HFFc6 (cell line): ENCODE measurements at places on chromosomes 3 and 15. TPM values are rescaled to one million over a fixed set of nuclear protein-coding genes. Genes with fewer than 3 reads are reported as not detected.

DNA sequence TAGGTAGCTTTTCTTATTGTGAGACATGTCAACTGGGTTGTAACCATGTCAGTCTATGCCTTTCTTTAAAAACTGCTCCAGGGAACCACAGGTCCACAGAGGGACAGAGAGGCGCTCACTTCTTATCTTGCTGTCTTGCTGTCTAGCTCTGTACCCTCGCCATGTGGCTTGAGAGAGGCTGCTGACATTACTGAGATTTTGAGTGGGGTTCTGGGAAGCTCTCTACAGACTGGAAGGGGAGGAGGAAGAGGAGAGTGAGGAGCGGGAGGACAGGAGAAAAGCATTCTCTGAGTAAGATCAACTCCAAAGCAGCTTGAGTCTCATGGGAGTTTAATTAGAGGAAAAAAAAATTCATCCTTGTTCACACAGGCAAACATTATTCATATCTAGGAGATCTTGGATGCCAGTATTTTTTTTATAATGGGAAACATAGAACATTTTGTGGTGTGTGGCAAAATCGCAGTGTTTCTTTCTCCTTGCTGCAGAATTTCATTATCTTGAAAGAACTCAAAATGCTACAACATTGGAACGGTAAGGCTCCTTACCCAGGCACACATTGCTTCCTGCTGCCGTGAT, 1037.0 kb upstream of the NR2F2 start:
- DNase-seq, result no peak
- peaks cover 21% of the 10 kb centered on the region for H3K4me1 ChIP-seq
- H3K27ac ChIP-seq, result no peak overlapping the region
- no peaks in the 10 kb centered on the region for H3K36me3 ChIP-seq
- H3K27me3 ChIP-seq, result peaks cover 3% of the 10 kb centered on the region

The PRTG gene
- total RNA-seq, result 0.13 to 2.1 TPM (median 0.18 TPM) in 3 replicates

GRCh38 chr3:123642182-123642956, 57.5 kb upstream of the HACD2 start:
- H3K36me3 ChIP-seq, result peaks cover 48% of the 10 kb centered on the region
- peak; percentile 93 for DNase-seq
- peak overlapping the region; percentile 92 for H3K27ac ChIP-seq
- peaks cover 13% of the 10 kb centered on the region for H3K27me3 ChIP-seq
- H3K4me1 ChIP-seq, result peaks cover 50% of the 10 kb centered on the region

DNA sequence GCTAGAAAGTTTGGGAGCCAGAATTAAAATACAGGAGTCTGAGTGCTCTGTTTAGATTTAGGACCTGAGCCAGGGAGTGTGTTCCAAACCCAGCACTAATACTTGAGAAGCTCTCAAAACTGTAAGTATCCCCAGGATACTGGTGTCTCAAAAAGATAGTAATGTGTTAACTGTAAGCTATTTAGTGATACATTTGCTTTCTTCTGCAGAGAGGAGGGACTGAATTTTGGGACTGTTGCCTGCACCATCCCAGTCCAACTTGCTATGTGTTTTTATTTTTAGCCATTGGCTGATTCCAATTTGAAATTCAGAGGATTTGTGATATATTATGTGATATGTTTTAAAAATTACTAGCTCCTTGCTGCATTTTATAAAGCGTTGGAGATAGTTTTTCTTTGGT, 31.5 kb downstream of the UBE2E1 start:
- no peaks in the 10 kb centered on the region; the same call in 1 of the 2 replicates for H3K27me3 ChIP-seq
- peaks cover 24% of the 10 kb centered on the region for H3K4me1 ChIP-seq
- H3K27ac ChIP-seq, result no peak overlapping the region
- no peak for DNase-seq
- no peak overlapping the region for H3K4me3 ChIP-seq

- H3K27ac ChIP-seq, result peak overlapping the region; percentile 88
- peaks cover 24% of the 10 kb centered on the region for H3K36me3 ChIP-seq
Observed at GRCh38 chr3:50333744-50334328, 5.8 kb upstream of the TUSC2 start.
